ENCODE measurements at places on chromosomes 16 and 17.

- no peak for DNase-seq
Measured at GRCh38 chr17:15654886-15655561, 29.1 kb downstream of the TRIM16 start.

DNA sequence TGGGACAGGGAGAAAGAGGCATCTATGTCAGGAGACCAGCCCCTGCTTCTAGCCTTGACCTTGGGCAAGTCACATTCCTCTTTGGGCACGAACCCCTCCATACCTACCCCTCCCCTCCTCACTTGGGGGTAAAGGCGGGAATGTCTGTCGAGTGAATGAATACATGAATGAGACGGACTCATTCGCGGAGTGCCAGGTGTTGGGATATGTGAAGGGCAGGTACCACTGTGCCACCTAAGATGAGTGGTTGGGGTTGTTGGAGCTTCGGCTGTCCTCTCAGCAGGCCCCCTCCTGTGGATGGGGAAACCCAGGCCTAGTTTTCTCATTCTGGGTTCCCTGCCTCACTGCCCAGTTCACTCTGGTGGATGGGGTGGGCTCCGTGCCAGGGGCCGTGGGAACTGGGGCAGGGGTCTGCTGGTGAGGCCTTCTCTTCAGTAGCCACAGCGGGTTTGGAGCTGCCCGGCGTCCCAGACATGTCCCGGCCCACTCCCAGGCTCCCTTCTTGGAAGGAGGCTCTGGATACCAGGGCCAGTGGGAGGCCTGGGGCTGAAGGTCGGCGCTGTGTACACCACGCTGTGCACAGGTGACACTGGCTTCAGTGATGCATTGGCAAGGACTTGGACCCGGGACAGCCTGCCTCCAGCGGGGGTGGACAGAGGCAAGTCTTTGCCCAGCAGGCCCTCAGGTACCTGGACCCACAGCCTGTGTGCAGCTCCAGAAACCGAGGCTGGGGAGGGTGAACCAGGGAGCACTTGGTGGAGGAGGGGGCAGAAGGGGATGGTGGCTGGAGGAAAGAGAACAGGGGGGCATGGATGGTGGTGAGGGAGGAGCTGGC lies 5.6 kb downstream of the GLIS2 start:
- no peak for DNase-seq

GRCh38 chr16:11262915-11263314 lies 6.2 kb downstream of the TNP2 start:
- no peak for DNase-seq

- no peak for DNase-seq
Measured at GRCh38 chr17:8947201-8947600, 18.3 kb downstream of the PIK3R5 start.

GRCh38 chr17:81329927-81330883 lies 35.1 kb upstream of the SLC38A10 start:
- DNase-seq, result no peak

DNA sequence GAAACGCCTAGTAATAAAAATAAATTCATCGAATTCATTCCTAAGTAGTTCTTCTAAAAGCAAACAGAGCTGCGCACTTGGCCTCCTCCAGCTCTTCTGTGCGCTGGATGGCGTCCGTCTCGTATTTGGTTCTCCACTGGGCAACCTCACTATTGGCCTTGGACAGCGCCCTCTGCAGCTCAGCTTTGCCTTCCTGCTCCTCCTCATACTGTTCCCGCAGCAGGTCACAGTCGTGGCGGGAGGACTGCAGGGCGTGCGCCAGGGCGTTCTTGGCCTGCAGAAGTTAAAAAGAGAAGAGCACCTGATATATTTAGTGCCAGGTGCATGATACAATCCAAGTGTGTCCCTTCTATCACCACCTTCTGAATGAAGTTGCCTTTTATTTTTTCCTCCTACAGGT lies 21.8 kb downstream of the MYH3 start:
- no peak for DNase-seq

Data from non-pigmented ciliary epithelial cell (primary cell).